ENCODE measurements at places on chromosomes 11 and 22.

- DNase-seq, result no peak
Observed at GRCh38 chr22:24503843-24504338, 8.8 kb downstream of the UPB1 start.

GRCh38 chr22:49582678-49583077 is 245.0 kb downstream of the BRD1 start:
- DNase-seq, result no peak

- DNase-seq, result no peak
Observed at GRCh38 chr22:45125188-45125587, 38.5 kb upstream of the NUP50 start.

- DNase-seq, result no peak
Observed at GRCh38 chr11:67470337-67471002, 1.4 kb upstream of the TMEM134 start.

DNA sequence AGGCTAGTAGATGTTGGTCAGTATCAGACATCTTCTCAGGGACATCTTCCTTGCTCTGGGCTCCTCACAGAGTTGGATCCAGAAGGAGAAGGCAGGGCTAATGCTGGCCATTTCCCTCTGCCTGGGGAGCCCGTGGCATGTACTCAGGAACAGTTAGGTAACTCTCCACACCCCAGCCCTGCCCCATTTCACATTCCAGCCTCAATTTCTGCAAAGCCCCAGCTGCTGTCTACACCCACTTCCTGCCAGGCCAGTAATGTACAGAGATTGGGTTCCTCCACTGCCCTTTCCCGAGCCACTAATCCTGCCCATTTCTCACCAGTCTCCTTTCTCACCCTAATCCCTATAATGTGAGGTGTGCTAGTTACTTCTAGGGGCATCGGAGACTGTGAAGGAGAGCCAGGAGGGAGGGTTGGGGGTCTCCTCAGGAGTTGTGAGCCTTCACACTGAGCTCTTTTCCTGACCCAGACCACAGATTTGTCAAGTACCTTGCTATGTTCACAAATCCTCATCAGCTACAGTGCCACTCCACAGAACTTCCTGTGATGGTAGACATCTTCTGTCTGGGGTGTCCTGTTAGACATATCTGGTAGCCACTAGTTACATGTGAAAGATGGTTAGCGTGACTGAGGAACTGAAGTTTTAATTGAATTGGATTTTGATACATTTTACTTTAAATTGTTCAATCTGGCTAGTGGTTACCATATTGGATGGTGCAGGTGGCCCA is 1.3 kb upstream of the SEC14L3 start:
- DNase-seq, result no peak

- no peak for DNase-seq
Observed at GRCh38 chr11:47413351-47413750, 5.0 kb downstream of the SLC39A13 start.

DNA sequence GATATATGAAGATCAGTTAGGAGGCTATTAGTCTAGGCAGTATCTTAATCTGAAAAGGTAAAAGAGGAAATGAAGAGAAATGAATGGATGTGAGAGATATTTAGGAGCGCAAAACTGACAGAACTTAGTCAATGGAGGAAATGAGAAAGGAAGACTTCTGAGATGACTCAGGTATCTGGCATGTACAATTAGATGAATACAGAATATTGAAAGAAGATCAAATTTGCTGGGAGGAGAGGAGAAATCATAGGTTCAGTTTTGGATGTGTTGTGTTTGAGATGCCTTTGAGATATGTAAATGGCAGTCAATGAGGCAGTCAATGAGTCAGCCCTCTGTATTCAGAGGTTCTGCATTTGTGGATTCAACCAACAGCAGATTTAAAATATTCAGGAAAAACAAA is 42.9 kb upstream of the GAB2 start:
- DNase-seq, result no peak

DNA sequence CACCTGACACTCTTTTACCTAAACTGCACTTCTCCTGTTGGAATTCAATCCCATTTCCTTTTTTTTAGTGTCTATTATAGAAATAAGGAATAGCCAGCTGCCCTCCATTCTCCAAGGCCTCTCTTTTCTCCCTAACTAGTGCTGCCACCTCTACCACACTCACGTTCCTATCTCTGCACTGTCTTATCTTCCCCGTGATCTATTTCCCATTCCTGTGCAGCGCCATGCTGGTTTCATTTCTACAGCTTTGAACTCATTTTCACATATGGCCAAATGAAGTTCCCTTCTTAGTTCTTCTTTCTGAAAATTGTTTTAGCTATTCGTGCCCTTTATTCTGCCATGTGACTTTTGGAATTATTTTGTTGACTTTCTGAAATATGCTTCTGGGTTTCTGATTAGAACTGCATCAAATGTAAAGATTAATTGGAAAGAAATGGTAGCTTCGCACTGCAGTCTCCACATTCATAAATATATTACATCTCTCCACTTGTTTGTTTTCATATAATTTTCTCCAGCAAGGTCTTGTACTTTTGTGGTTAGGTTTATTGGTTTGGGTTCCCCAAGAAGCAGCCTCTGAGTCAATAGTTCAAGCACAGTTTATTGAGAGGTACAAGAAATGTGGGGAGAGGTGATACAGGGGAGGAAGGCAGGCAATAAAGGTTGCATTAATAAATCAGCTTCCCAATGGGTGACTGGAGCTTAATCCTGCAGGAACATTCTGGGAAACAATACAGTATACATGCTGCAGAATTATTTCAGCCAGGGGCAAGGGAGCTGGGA is 43.7 kb upstream of the DRD2 start:
- DNase-seq, result no peak

- DNase-seq, result no peak
Observed at GRCh38 chr11:79087961-79088318, 352.9 kb downstream of the TENM4 start.

- DNase-seq, result no peak
Observed at GRCh38 chr11:118002541-118003423, 16.6 kb downstream of the IL10RA start.

GRCh38 chr22:37848587-37849088 is 581 bp upstream of the EIF3L start:
- no peak for DNase-seq

DNA sequence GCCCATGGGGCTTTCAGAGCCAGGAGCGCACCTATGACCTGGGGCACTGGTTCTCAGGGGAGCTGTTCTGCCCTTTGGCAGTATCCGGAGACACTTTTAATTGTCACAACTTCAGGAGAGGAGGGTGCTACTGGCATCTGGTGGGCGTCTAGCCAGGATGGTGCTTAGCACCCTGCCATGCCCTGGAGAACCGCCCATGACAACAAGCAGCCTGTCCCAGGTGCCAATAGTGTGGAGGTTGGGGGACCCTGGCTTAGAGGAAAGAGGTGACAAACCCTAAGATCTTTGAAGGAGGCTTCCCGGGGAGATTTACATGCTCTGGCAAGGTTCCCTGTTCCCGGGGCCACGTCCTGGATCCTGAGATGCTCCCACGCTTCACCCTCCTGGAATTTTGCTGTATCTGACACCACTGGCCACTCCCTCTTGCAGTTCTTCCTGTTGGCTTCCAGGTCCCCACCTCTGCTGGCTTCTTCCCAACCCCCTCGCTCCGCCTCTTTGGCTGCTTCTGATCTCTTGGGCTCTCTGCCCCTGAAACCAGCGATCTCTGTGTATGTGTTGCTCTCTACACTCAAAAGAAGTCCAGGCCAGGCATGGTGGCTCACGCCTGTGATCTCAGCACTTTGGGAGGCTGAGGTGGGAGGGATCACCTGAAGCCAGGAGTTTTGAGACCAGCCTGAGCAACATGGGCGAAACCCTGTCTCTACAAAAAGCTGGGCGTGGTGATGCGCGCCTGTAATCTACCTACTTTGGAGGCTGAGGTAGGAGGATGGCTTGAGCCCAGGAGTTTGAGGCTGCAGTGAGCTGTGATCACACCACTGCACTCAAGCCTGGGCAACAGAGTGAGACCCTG is 31.1 kb downstream of the FADS3 start:
- DNase-seq, result peak; percentile 91

DNA sequence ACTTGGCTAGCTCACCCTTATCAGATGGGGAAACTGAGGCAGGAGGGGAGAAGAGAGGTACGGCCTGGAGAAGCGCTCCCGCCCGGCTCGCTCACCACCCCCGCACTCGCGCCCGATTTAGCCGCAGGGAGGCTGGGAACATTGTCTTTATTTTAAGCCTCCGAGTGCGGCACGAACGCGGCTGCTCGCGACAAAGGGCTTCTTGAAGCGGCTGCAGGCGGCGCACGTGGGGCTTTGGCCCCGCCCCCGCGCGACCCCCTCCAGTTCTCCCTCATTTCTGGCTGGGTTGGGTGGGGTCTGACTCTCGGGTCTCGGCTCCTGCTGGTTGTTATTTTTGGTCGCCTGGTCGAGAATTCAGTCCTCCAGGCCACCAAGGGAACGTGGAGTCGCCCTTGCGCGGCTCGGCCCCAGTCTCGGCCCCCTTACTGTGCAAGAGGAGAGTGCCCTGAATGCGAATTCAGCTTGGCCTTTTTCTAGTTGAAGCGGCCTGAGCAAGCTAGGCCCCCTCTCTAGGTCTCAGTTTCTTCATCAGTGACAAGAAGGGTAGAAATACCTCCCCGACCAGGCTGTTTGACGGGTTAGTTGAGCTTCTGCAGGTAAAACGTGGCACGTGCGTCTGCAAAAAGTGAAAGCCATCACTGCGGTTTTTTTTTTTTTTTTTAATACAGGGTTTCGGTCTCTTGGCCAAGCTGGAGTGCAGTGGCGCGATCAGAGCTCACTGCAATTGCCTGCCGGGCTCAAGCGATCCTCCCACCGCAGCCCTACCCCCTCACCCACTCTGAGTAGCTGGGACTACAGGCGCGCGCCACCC is 2.6 kb upstream of the CHRM1 start:
- no peak for DNase-seq

DNA sequence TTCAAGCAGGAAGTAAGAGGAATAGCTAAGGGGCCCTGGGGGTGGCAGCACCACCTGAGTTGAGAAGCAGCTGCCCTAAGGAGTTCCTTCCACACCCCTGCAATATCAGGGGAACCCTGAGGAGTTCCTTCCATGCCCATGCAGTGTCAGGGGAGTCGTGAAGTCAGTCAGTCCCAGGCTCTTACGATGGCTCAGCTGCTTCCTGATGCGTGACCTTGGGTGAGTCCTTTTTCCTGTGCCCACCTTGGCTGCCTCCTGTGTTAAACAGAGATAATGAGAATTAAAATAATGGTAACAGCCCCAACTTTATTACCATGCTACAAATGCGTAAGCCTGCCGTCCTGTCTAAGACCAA is 181.1 kb downstream of the MIAT start:
- no peak for DNase-seq

DNA sequence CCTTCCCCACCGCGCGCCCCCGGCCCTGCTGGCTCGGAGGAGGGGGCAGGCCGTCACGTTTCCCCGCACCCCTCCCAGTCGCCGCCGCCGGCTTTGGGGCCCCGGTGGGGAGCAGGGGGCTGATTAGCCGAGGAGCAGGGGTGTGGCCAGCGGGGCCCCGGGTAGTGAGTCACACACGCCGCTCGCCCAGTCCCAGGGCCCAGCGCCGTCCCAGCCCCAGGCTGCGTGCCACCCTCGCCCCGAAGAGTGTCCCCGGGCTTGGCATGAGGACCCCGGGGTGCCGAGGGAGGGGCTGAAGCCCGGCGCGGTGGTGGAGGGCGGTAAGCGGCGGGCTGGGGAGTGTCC is 34.4 kb downstream of the PRDM11 start:
- peak; percentile 83 for DNase-seq

DNA sequence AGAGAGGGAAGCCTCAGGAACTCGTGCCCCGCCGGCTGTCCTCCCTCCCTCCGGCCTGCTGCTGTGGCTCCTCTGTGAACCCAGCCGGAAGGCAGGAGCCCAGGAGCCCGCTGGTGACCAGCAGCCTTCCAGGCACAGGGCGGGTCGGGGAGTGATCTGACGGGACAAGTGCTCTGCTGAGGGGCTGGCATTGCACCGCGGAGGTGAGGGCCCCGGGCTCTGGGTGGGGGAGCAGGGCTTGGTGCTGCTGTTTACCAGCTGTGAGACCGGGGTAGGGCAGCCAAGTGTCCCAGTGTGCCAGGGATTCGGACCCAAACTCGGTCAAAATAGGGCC is 53.3 kb downstream of the FLRT1 start:
- DNase-seq, result no peak

GRCh38 chr22:25661073-25661472 is 80.9 kb upstream of the MYO18B start:
- DNase-seq, result no peak

DNA sequence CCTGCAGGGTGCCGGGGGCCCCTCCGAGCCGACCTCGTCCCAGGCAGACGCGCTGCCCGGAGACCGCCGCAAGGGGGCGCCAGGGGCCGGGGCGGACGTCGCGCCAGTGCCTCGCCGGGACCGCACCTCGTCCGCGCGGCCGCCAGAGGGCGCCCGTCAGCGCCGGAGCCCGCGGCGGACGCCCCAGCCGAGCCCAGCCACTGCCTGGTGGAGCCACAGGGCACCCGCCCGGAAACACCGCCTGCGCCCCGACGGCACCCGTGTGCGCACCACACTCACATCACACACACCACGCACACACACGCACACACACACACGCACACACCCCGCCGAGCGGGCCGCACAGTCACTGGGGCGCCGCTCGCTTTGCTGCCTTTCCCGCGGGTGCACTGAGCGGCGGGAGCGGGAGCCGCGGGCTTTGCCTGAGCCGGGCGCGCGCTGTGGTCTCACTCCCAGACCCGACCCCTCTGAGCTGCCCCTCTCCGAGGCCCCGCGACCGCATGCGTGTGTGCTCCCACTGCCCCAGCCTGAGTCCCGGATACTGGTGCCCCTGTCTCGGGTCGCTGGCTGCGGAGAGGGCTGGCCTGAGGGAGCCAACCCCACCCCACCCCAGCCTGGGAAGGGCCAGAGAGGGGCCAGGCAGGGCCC is 449.3 kb downstream of the OPCML start:
- peak; percentile 66 for DNase-seq

DNA sequence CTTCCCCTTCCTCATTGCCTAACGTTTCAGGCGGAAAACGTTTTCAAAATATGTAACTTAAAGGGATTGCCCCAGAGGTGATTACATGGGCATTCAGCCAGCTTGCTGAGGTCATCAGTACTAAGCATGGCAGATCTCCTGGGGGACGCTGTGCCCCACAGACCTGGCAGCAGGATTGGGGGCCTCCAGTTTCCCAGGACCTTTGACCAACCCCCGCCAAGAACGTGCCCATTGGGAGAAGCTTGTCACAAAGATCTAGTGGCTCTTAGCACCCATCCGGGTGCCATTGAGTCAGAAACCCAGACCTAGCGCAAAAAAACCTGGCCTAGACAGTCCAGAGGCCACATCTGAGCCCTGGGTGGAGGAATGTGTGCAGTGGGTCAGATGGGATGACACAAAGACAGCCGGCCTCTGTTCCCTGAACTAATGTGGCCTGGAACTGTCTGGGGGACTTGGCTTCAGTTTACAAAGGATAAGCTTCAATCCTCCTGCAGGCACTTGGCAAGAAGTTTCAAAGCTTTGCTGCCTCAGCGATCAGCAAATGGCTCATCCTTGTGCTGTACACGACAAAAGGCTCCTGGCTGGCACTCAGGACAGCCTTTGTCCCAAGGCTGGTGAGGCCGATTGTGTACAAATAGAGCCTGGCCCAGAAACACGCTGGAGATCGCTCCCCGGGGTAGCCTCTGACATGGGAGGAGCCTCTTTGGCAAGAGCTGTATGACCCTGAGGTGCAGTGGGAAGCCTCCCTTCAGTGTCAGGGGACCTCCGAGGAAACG is 9.5 kb downstream of the C1QTNF6 start:
- peak; percentile 97 for DNase-seq
